ENCODE measurements at places on chromosomes 7 and 10.
A peak's percentile ranks its signal among the peaks of the same experiment; 100 is the strongest.

DNA sequence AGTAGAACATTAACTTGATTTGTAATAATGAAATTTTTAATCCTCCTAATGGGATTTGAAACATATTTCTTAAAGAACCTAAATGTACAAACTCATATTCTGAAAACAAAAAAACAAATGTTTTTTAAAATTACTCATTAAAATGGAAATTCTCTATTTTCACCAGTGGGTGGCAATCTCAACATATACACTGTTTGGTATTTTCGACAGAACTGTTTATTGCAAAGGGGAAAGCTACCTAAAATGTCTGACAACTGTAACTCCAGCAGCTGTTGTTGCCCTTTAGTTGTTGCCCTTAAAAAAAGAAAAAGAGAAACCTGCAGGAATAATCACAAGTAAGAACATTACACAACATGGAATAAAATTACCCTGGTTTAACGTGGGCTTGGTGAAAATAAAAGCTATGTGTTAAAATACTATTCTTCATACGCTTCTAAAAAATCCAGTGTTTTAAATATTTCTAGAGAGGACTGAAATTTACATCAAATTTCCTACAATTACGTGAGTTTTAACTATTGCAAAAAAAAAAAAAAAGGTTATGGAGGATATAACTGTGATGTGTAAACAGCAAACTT lies 54.5 kb downstream of the COL1A2 start:
- DNase-seq = peak; percentile 16

- DNase-seq = no peak
Measured at GRCh38 chr10:124214610-124215375, 121.4 kb upstream of the CHST15 start.

DNA sequence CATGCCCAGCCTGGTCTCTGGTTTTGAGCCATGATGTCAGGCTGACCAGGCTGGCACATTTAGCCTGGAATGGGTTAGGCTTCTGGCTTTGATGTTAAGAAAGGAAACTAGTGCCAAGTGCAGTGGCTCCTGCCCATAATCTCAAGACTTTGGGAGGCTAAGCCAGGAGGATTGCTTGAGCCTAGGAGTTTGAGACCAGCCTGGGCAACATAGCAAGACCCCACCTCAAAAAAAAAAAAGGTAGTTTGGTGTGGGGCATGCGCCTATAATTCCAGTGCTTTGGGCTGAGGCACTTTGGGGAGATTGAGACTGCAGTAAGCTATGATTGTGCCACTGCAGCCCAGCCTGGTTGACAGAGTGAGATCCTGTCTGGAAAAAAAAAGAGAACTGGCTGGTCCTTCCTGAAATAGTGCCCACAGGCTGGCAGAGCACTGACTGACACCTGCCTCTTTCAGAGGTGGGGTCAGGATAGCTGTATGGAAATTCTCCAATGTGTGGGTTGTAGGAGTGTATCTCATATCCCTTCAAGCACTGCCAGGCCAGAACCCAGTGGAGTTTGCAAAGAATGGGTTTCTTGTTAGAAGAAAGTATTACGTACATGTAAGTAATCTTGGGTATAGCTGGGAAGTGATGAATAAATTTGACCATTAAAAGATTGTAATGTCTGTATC lies 61.3 kb downstream of the KAT6B start:
- DNase-seq = no peak

- DNase-seq = peak; percentile 25
Measured at GRCh38 chr10:96370584-96371157, 11.9 kb upstream of the OPALIN start.

DNA sequence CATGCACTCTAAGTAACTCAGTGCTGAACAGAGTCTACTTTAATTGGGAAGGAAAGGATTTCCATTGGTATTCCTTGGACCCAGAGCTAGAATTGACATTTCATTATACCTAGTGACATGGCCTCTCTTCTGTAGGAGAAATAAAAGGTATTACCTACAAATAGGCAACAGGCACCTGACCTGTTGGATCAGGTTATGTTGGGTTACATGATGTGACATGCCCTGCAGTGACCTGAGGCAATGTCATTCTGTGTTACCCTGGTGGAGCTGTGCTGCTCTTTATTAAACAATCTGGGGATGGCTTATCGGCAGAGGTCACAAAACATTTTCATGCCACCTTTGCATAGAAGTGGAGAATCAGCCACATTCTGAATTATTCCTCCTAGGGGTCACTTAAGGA lies 427.7 kb downstream of the MDFIC start:
- no peak for DNase-seq

DNA sequence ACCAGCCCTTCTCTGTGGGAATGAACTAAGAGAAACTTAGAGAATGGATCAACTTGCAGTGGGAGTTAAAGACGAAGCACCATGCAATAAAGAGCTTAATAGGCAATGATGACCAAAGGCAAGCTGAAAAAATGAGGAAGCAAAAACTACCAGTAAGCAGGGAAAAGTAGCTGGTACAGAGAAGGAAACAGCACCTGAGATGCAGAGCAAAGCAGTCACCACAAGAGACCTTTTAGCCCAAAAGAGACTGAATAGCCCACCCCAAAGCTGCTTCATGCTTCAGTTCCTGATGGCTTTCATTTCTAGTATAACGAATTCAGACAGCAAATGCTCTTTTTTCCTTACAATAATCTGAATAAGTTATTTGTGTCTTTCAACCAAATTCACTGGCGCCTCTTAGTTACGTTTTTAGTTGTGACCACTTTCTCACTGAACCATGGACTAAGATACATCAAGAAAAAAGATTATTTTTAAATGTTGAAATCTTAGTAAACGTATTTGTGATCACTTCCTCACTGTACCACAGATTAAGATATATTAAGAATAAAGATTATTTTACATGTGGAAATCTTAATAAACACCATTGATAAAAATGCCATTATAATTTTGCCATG lies 76.0 kb downstream of the USP6NL start:
- no peak for DNase-seq

- DNase-seq = no peak
Measured at GRCh38 chr10:123821136-123821535, 70.5 kb downstream of the CPXM2 start.

GRCh38 chr10:50388181-50388580 lies 136.9 kb upstream of the ASAH2 start:
- no peak for DNase-seq

DNA sequence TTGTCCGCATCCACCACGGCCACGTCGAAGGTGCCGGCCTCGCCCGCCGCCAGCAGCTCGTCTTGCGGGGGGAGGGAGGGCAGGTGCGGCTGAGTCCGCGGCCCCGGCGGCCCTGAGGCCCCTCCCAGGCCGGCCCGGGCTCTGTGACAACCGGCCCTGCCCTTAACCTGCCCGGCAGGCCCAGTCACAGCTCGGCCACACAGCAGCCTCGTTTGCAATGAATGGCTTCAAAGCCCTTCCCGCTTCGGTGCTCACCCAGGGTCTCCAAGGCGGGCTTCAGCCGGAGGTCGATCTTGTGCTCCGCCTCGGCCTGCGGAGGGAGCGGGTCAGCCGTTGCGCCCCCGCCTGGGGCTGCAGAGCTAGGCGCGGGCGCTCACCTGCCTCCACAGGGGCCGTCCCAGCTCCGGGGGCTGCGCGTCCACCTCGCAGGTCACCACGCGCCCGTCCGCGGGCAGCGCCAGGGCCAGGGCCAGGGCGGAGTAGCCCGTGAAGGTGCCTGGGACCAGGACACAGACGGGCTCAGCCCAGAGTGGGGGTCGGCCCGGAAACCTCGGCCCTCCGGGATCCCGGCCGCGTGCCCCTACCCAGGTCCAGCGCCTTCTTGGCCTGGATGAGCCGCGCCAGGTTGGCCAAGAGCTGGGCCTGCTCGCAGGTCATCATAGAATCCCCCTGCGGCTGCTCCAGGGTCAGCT lies 928 bp downstream of the COMTD1 start:
- DNase-seq = no peak

GRCh38 chr7:116731023-116731395 lies 59.0 kb downstream of the MET start:
- DNase-seq = no peak

- DNase-seq = no peak
Measured at GRCh38 chr10:133351408-133352318, 4.5 kb downstream of the PRAP1 start.

DNA sequence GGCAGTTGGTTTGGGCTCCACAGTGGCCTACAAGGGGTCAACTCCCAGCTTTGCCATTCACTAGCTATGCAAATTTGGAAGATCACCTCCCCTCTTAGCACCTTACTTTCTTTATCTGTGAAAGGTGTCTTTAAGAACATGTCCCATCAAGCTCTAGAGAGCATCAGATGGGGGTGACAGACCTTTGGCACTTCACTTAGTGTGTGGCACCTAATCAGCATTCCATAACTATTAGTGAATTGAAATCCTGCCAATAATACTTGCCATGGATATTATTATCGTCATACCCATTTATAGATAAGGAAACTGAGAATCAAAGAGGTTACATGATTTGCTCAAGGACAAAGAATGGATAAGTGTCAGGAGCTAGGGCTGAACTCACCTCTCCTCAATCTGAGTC lies 51.9 kb downstream of the PLPP4 start:
- no peak for DNase-seq

GRCh38 chr7:46191776-46192175 lies 270.7 kb upstream of the IGFBP3 start:
- DNase-seq = no peak

GRCh38 chr10:114815791-114816190 lies 5.8 kb upstream of the FHIP2A start:
- DNase-seq = no peak

GRCh38 chr10:121715969-121716368 lies 117.7 kb upstream of the FGFR2 start:
- no peak for DNase-seq

GRCh38 chr10:64760371-64760770 lies 1239.2 kb downstream of the REEP3 start:
- DNase-seq = no peak

DNA sequence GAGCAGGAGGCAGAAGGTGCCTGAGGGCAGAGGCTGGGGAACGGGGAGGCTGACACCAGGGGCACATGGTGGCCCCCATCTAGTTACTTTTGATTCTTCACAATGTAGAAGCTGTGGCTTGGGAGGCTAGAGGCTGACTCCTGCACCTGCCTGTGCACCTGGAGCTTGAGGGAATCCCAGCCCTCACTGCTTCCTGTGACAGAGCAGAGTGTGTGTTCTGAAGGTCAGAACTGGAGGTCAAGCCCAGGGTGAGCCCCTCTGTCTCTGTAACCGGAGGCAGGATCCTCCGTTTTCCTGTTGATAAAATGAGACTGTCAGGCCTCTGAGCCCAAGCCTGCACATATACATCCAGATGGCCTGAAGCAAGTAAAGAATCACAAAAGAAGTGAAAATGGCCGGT lies 124.8 kb downstream of the ACTR3B start:
- DNase-seq = no peak

GRCh38 chr7:48042216-48042615 lies 6.9 kb downstream of the C7orf57 start:
- DNase-seq = no peak

DNA sequence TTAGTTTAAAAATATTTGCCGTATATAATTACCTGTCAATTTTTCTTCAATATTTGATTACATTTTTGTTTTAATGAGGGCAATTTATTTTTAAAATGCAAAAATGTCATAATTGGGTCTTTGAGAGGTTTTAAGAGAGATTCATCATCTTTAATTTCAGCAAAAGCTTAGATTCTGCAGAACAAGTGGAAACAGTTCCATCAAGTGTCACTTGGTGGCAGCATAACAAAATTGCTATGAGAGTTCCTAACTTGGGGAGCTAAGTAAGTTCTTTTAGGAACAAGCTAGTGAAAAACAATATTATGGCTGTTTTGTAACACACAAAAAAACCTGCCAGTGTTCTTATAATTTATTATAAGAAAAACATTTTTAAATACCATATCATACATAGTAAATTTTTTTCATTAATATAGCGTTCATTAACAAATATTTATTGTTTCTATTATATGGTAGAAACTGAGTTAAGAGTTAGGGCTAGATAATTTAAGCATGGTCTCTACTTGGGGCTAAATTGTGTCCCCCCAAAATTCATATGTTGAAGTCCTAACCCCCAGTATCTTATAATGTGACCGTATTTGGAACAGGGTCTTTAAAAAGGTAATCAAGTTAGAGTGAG lies 155.2 kb downstream of the MAGI2 start:
- peak; percentile 8 for DNase-seq

- DNase-seq = no peak
Measured at GRCh38 chr7:44391746-44392617, 66.6 kb upstream of the CAMK2B start.

DNA sequence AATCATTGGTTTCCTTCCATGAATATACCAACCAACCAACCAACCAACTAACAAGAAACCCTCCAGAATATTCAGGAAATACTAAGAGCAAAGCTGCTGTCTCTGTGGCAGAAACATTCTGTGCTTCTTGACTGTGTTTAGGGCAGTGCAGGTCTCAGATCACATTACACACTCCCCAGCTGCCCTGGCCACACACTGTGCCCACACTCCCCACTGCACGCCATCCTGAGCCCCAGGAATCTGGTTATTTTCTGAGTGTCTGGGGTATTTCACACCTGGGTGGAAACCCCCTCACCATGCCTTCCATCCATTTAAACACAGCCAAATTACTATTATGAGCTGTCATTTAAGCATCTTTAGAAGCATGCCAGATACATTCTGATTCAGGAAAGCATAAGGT lies 183.7 kb upstream of the ANK3 start:
- DNase-seq = no peak

DNA sequence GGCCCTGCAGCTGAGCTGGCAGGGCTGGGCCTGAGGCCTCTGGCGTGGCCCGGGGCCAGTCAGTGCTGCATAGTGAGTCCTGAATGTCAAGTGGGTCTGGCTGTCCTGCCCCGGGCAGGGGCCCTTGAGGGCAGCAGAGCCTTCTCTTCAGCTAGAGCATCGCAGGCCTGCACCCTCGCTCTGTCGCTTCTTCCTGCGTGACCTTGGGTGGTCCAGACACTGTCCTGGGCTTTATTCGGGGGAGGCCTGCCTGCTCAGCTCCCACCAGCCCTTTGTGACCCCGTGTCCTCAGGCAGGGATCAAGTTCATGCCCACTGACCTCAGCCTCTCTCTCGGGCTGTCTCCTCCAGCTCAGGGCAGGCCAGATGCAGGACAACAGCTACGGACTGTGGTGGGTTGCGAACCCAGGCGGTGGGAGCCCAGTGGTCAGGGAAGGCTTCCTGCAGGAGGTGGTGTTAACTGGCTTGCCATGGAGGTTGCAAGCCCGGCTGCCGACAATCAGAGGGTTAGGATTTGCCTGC lies 3.4 kb downstream of the TTYH3 start:
- no peak for DNase-seq

DNA sequence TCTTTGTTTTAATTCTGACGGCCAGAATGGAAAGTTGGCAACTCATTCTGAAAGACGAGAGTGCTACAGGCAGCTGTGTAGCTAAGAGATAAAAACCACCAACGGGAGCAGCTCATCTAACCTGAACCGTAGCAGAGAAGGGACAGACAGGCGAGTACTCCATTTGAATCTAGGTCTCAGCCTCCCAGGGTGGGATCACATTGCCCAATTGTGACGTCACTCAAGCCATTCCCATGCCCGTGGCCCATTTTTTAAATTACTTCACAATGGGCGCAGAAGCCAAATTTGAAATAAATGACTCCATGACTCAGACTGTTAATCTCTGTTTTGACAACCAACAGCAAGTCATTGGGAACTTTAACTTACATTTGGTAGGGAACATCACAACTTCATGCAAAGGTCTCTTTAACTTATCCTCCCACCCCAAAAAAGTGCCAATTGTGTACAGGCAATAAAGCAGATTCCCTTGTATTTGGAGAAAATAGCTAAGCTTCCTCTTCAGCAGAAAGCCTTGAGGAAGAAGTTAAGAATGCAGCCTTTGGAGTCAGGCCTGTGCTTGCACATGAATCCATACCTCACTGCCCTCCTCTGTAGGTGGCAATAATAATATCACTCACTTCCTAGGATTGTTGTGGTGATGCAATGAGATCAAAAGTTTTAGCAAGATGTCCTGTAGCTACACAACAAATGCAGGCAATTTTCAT lies 93.2 kb upstream of the KIF5B start:
- DNase-seq = no peak

GRCh38 chr7:135745703-135746312 lies 2.8 kb downstream of the FAM180A start:
- DNase-seq = no peak
